ENCODE measurements at places on chromosomes 13 and 19. TPM values are rescaled to one million over a fixed set of nuclear protein-coding genes. Genes with fewer than 3 reads are reported as not detected.

The LGALS4 gene
- 0.54 TPM for total RNA-seq

The C19orf85 gene
- 3.6 TPM for total RNA-seq

The FUT2 gene
- total RNA-seq = 5.0 TPM

The PRR19 gene
- 7.2 TPM for total RNA-seq

- DNase-seq = no peak
These were observed 12.0 kb downstream of the EBPL start for GRCh38 chr13:49679246-49679645.

- DNase-seq = no peak
These were observed 107.5 kb downstream of the MYCBP2 start for GRCh38 chr13:77219401-77219800.

- no peak for DNase-seq
These were observed 8.3 kb downstream of the OBI1 start for GRCh38 chr13:78650717-78651083.

- no peak for DNase-seq
These were observed 2.6 kb upstream of the CARD8 start for GRCh38 chr19:48258350-48258749.

DNA sequence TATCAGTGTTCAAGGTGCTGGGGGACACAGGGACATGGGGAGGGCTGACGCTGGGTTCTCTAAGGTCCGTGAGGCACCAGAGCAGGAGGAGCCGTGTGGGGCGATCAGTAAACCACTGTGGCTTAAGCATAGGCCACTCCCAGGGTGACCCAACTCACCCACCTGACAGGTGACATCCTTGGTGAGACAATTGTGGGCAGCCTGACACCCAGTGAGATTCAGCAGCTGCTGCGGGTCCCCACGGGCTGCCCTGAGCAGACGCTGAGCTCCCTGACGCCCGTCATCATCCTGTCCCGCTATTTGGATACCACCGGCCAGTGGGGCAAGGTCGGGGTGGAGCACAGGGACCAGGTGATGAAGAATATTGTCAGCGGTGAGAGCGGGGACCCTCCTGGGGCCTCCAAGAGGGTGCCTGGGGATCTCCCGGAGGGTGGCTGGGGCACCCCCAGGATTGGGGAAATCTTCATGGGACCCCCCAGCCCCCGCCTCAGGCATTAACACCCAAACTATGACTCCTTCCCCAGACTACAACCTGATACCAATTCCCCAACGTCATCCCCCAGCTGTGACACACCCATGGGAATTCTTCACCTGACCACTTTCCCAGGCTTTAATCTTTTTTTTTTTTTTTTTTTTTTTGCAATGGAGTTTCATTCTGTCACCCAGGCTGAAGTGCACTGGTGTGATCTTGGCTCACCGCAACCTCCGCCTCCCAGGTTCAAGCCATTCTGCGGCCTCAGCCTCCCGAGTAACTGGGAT, 33.3 kb upstream of the SHFL start:
- DNase-seq = no peak

GRCh38 chr19:913080-913748, at the start of gene R3HDM4:
TSS of gene R3HDM4 (minus strand) at chr19:913219. CDS start at chr19:913157, 62 bp downstream.
- DNase-seq = peak; percentile 82

GRCh38 chr13:110415669-110416068, 108.6 kb downstream of the COL4A2 start:
- no peak for DNase-seq

DNA sequence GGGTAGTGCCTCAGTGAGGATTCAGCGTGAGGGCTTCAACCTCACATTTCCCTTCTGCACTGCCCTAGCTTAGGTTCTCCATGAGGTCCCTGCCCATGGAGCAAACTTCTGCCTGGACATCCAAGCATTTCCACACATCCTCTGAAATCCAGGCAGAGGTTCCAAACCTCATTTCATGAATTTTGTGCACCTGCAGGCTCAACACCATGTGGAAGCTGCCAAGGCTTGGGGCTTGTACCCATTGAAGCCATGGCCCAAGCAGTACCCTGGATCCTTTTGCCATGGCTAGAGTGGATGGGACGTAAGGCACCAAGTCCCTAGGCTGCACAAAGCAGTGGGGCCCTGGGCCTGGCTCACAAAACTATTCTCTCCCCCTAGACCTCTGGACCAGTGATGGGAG, 877.1 kb upstream of the KLHL1 start:
- DNase-seq = no peak

GRCh38 chr13:51785712-51786424, 18.1 kb downstream of the DHRS12 start:
- no peak for DNase-seq

DNA sequence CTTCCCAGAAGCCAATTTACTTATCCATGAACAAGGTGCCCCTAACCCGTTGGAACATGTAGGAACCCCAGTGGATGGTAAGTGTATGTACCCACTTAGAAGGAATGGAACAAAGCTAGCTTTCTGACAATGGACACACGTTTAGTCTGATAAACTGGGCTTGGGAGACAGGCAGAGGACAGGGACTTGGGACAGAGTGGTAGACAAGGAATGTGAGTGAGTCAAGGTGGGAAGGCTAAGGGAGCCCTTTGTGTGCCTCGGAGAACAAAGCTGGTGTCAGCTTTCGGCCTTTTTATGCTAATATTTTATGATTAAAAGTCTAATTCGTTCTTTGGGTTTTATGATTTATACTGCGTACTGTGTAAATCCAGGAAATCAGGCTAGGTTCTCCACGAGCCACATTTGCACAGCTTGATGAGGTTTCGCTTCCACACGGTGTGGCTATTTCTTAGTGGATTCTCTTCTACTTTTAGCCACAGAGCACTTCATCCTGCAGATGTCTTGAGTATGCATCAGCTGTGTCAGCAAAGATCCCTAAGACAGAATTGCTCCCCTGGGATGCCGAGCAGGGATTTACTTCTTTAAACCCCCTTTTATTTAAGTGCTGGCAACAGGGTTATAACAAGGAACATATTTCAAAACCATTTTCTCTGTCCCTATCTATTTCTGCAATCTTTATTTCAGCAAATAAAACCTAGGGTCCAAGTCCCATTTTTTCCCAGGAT, 258.5 kb downstream of the DLEU7 start:
- DNase-seq = no peak

DNA sequence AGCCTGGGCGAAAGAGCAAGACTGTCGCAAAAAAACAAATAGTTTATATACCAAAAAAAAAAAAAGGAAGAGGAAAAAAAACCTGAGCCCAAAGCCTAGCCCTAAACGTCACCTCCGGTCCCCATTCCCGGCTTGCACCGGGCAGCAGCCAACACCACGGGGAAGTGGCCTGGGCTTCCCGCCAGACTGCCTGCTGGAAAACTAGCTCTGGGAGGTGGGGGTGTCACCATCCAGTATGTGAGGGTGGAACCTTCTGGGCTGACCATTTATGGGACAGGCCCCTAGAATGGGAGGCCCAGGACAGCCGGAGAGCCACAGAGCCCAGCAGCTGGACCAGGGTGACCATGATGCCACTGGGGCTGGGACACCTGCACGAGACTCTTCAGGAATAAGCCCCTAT, 37.3 kb downstream of the IL12RB1 start:
- no peak for DNase-seq

- no peak for DNase-seq
These were observed at the start of gene FUT3 for GRCh38 chr19:5851302-5851701. TSS of gene FUT3 (minus strand) at chr19:5851449.

GRCh38 chr19:3348042-3348441, 18.3 kb upstream of the NFIC start:
- DNase-seq = no peak

- DNase-seq = no peak
These were observed 329.5 kb downstream of the KCNRG start for GRCh38 chr13:50344717-50345116.
